ENCODE measurements at places on chromosomes 7 and 10.

DNA sequence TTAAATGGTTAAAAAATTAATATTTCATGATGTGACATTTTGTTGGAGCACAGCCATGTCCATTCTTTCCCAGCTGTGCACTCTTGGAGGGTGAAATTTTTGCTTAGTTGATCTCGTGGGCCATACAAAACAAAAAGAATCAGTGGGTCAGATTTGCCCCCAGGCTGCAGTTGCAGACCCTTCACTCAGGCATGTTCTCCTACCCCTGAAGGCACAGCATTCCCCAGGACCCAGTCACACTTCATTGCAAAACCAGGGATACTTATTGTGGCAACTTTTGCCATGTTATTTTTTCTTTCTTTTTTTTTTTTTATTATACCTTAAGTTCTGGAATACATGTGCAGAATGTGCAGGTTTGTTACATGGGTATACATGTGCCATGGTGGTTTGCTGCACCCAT, 6.0 kb downstream of the TAS2R40 start:
- DNase-seq: no peak

DNA sequence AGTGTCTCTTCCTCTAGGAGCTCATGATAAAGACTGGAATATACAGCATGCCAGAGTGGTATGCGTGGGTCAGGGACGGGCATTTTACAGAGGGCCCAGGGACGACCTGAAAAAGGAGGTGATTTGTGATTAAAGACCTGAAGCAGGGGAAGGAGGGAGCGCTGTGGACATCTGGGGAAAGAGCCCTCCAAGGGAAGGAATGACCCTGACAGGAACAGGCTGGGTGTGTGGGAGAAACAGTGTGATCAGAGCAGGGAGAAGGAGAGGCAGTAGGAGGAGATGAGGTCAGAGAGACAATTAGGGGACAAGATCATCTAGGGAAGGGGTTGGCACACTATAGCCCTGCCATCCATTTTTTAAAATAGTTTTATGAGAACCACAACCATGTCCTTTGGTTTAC, 3.4 kb upstream of the RASSF4 start:
- no peak for DNase-seq

- DNase-seq: peak; percentile 17
These were observed 3.7 kb downstream of the TRAPPC14 start for GRCh38 chr7:100154651-100155491.

GRCh38 chr10:30188556-30189237, 129.3 kb upstream of the JCAD start:
- no peak for DNase-seq

- DNase-seq: no peak
These were observed 131.6 kb upstream of the KLF14 start for GRCh38 chr7:130865408-130866236.

GRCh38 chr10:71270301-71271220, 48.5 kb upstream of the SLC29A3 start:
- peak; percentile 83 for DNase-seq

DNA sequence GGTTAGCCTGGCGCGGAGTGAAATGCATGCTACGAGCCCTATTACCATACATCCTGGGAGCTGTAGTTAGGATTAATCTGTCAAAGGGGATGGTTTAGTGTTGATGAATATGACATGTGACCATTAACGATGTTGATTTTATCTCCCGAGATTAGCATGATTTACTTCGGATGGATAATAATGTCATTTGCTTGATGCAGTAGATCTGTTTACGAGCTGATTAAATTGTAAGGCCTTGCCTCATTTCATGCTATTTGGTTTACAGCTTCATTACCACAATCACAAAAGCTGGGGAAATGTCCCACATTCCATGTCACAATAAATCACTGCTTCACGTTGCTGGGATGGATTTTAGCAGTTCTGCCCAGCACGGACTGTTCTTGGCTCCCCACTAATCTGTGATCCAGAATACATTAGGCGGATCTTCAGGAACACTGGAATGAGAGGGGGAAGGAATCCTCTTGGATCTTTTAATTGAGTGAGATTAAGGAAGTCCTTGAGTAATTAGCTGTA, 22.3 kb downstream of the ZNF503 start:
- DNase-seq: no peak

DNA sequence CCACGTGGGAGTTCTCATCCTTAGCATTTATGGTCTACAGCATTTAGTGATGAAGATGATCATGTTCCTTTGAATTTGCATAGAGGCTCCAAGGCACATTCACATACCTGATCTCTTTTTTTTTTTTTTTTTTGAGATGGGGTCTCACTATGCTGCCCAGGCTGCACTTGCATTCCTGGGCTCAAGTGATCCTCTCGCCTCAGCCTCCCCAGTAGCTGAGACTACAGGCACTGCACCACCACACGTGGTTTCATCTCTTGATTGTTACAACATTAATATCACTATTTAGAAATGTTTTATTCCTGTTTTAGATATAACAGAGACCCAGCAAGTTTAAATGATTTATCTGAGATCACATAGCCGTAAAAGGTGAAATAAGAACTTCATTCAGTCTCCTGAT, 13.8 kb downstream of the CDHR3 start:
- DNase-seq: no peak

DNA sequence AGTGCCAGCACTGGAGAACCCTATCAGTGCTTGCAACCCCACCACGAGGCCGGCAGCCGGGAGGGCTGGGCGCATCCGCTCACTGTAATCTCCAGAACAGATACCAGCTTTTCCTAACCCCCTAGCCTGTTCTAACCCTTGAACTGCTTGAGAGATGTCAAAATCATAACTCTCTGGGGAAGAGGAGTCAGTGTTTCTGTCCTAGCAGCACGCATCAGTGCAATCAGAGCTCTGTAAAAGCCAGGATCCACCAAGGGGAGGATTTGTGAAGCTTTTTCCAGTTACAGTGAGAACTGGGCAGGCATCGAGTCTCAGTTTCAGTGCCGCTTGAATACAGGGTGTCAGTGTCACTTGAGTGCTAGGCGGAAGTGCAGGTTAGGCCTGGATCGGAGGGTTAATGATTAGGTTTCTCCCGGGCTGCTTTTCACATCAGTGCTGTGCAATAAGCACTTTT, 104.5 kb upstream of the INSYN2A start:
- no peak for DNase-seq

- DNase-seq: no peak
These were observed 29.9 kb downstream of the PPP2R2D start for GRCh38 chr10:131930586-131931330.

GRCh38 chr7:152848026-152848425, 88.5 kb downstream of the ACTR3B start:
- no peak for DNase-seq

GRCh38 chr10:36026081-36026480, 384.0 kb upstream of the FZD8 start:
- no peak for DNase-seq

- DNase-seq: no peak
These were observed 120.1 kb downstream of the SVOPL start for GRCh38 chr7:138581065-138581464.

- DNase-seq: peak; percentile 26
These were observed 144.4 kb downstream of the MAPK8 start for GRCh38 chr10:48450741-48451466.

GRCh38 chr7:98626460-98627412, 9.7 kb downstream of the NPTX2 start:
- no peak for DNase-seq

- no peak for DNase-seq
These were observed 2.4 kb downstream of the GATA3 start for GRCh38 chr10:8056871-8057331.

GRCh38 chr10:67670401-67670800, 25.6 kb downstream of the CTNNA3 start:
- DNase-seq: no peak

DNA sequence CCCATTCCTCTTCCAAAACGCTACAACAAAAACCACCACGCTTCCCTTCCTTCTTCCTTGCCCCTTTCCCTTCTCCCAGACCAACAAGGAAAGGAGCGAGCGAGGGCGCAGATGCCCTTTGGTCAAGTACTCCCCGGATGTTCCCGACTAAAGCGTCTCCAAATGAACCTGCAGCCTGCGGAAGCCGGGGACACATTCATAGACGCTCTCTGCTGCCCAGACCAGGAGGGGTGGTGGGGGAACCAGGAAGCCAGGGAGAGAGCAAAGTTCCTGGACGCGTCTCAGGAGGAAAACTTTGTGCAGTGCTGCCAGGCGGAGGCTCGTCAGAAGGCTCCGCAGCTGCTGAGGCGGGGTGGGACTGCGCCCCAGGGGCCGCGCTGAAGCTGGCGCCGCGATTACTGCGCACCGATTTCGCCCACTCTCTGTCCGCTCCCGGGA, 754 bp downstream of the SEMA3D start:
- peak; percentile 10 for DNase-seq

DNA sequence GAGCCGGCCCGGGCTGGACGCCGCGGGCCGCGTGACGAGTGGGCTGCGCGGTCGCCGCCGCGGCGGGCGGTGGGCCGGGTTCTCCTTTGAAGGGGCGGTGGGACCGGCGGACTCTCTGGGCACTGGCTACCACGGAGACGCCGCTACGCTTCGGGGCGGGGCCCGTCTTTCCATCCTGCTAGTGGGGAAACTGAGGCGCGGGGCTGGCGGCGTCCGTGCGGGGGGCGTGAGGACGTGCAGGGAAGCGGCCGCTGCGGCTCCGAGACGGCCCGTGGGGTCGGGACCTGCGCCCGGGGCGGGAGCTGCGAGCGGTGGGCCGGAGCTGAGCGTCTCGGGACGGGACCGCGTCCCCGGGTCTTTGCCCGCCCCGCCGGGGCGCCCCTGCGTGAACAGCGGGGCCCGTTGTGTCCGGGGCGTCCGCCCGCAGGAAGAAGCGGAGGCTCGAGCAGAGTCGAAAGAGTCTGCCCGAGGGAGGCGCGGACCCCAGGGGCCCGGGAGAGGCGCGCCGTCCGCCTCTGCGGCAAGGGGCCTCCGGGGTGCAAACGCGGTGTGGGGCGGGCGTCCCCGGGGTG, 548 bp upstream of the BNIP3 start:
- DNase-seq: peak; percentile 69

DNA sequence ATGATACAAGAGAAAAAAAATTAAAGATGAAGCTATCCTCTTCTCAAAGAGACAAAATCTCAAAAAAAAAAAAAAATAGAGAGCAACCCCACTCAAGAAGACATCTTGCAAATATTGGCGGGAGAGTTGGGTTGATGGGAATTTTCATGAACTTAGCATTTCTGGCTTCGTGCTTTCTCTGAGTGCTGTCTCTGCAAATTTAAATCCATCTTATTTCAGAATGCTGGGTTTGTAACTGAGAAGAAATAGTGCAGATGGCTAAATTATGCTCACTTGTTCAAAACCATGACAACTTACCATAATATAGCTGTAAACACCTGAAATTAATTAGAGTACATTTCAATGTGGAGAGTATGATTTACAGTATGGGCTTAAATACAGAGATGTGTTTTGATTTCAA, 484.8 kb upstream of the CELF2 start:
- DNase-seq: no peak

DNA sequence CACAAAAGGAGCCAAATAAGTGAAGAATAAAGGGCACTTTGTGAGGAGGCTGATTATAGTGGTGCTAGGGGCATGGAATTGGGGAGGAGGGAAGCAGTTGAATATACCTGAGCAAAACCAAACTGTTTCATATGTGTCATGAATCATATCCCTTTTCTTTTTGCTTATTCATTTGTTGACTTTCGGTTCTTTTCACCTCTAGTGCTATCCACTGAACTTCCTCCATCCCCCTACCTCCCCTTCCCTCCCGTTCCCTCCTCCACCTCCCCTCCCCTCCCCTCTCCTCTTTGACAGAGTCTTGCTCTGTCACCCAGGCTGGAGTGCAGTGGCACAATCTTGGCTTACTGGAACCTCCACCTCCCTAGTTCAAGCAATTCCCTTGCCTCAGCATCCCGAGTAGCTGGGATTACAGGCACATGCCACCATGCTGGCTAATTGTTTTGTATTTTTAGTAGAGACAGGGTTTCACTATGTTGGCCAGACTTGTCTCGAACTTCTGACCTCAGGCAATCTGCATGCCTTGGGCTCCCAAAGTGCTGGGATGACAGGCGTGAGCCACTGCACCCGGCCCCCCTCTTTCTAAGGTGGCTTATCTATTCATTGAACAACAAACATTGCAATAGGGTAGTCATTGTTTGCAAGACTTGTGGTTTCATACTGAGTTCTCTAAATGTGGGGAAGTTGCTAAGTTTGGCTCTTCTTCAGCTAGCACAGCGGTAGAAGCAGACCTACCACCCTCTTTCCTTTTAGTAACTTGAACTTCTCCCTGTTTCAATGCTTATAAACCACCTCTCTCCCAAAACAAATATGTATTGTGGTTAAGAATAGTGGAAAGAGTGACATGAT, 150.4 kb upstream of the PRPS1L1 start:
- peak; percentile 59 for DNase-seq

DNA sequence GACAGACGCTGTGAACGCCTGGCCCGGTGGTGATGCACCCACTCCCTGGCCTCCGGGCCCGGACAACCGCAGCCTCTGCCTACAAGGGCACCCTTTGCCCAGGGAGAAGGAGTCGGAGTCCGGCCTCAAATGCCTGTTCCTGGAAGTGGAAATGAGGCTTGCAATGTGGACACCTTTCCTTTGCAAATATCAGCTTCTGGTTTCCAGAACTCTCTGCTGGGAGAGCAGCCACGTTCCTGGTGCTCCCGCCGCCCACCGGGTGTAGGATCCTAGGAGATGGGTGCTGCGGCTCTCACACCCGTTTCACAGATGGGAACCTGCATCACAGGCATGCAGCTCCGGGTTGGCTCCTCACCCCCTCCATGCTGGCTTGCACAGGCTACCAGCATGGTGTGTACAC, 2.9 kb downstream of the FOXL3 start:
- DNase-seq: no peak

DNA sequence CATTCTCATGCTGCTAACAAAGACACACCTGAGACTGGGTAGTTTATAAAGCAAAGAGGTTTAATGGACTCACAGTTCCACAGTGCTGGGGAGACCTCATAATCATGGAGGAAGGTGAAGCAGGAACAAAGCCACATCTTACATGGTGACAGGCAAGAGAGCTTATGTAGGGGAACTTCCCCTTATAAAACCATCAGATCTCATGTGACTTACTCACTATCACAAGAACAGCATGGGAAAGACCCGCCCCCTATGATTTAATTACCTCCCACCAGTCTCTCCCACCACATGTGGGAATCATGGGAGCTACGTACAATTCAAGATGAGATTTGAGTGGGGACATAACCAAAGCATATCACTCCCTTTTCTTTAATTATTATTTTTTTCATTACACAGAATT, 16.6 kb downstream of the COL28A1 start:
- no peak for DNase-seq

GRCh38 chr10:111646021-111646420, 537.5 kb downstream of the GPAM start:
- DNase-seq: no peak

All from GM13976 (cell line).